ENCODE measurements at places on chromosomes 1 and 21.

DNA sequence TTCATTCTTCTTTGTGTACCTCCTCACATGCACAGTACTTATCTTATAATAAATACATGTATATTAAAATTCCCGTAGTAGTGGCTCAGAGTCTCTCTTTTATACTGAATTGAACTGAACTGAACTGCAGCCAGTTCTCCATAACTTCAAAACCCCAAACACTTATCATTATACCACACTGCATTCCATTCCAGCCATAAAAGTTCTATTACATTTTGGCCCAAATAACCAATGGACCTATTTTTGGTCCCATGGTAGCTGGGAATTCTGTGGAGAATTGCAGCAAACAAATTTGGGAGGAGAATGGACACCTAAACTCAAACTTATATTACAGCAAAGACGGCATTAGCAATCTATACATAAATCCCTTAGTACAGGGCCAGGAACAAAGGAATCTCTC lies 86.6 kb upstream of the C1orf87 start:
- no peak for DNase-seq

DNA sequence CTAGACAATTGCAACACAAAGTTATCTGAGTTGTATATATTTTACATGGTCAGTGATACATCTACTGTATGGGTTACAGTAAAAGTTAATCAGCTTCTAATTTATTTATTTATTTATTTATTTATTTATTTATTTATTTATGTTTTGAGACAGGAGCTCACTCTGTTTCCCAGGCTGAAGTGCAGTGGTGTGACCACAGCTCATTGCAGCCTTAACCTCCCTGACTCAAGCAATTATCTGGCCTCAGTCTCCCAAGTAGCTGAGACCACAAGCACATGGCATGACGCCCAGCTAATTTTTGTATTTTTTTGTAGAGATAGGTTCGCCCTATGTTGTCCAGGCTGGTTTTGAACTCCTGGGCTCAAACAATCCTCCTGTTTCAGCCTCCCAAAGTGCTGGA lies 241.6 kb downstream of the PTPRC start:
- DNase-seq = peak; percentile 35

- no peak for DNase-seq
Measured at GRCh38 chr21:44730951-44731579, 19.7 kb upstream of the TSPEAR start.

GRCh38 chr1:165845992-165846748 lies 18.8 kb downstream of the UCK2 start:
- no peak for DNase-seq

GRCh38 chr21:27648560-27648959 lies 681.7 kb upstream of the ADAMTS5 start:
- no peak for DNase-seq

- no peak for DNase-seq
Measured at GRCh38 chr1:63063367-63063766, 259.0 kb upstream of the FOXD3 start.

- peak; percentile 81 for DNase-seq
Measured at GRCh38 chr1:171438441-171438840, 46.9 kb upstream of the PRRC2C start.

DNA sequence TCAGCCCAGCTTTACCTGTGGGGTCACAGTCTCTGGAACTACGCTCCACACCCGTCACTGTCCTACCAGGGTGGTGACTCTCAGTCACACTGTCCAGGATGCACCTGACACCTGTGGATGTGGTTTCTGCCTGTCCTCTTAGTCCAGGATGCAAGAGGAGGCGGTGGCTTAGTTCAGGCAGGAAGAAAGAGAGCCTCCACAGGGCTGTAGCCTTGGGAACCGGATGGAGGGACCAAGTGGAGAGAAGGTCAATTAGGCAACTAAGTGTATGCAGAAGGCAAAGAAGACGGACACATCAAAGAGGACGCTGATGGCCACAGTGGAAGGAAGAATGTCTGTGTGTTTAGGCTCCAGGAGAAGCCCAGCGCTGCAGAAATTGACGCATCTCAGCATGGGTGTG lies 153.9 kb upstream of the IRF2BP2 start:
- no peak for DNase-seq

DNA sequence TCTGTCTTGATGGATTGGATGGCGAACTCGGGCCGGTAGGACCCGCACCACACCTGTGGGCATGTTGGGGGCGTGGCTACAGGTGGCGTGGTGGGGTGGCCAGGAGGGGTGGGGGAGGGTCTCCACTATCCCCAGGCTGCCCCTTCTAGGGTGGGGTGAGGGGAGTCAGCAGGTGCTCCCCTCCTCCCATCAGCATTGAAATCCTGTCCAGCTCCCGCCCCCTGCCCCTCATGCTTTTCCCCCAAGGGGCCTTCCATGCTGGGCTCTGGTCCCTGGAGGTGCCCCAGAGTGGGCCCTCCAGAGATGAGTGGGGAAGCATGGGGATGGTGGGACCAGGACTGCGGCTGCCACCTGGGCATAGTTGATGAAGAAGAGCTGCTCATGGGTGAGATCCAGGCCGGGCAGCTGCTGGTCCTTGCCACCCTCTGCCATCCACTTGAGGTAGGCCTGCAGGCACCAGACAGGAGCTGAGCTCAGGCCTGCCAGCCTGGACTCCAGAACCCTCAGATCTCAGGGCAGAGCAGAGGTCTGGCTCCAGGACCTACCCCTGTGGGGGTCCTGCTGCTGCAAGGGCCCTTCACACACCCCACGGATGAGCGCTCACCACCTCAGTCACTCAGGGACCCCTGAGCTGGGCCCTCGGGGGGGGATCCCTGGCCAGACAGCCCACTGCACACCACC lies 5.1 kb downstream of the PRXL2B start:
- no peak for DNase-seq

DNA sequence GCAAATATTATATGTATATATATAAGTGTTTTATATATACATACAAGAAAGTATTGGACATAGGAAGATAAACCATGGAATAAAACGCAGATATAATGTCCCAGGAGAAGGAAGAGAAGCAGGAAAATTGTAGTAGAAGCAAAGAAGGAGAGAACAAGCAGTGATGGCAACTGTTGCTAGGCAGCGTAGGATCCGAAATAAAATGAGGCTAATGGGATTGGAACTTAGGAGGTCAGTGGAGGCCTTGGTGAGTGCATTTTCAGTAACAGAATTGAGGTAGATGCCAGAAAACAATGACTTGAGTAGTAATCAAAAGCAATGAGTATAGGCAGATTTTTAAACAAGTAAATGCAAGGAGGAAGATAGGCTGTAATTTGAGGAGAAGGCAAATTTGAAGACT lies 265.8 kb downstream of the LRRC7 start:
- DNase-seq = no peak

GRCh38 chr1:67347688-67348472 lies 40.2 kb downstream of the IL12RB2 start:
- DNase-seq = peak; percentile 54

GRCh38 chr1:54610048-54610447 lies 13.3 kb downstream of the FAM151A start:
- no peak for DNase-seq

DNA sequence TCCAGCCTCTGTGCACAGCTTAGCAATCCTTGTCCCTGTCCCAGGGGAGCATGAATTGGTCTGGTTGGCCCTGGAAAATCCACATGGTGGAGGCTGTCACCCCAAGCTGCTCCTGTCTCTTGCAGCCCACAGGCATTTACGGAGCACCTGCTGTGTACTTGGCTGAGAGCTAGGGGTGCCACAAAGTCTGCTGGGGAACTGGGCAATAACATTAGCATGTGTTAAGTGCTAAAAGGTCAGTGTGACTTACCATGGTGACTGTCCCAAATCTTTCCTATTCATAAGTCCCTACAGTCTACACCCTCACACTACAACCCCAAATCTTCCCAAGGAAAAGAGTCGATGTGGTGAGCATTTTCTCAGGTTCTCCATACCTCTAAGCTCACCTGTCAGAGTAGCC lies 53.6 kb upstream of the ARTN start:
- DNase-seq = no peak

- no peak for DNase-seq
Measured at GRCh38 chr1:91556556-91556955, 55.9 kb downstream of the CDC7 start.

DNA sequence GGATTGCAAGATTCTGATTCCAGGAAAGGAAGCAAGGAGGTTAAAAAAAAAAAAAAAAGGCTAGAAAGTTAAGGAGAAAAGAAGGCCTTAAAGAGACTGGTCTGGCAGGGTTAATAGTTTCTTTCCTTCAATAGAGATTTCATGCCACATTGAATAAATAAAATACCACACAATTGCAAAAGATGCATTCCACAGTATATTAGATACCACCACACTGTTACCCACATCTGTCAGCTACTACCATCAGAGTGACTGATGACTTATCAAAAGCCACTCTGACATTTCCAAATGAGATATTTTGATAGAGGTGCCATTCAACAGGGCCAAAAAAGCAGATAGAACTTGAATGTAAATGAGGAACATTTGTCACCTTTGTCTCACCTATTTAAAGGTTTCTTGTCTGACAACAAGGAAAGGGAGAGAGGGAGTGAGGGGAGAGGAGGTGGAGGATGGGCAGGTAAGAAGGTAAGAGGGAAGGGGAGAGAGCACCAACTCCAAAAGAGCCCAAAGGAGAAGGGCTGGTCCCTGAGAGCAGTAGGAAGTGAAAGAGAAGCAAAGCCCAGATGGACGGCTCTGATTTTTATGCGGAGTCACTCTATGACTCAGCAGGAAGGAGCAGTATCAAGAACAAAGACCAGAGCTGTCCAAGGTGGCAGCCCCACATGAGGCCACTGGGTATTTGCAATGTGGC lies 38.3 kb downstream of the LRRN2 start:
- DNase-seq = peak; percentile 44

DNA sequence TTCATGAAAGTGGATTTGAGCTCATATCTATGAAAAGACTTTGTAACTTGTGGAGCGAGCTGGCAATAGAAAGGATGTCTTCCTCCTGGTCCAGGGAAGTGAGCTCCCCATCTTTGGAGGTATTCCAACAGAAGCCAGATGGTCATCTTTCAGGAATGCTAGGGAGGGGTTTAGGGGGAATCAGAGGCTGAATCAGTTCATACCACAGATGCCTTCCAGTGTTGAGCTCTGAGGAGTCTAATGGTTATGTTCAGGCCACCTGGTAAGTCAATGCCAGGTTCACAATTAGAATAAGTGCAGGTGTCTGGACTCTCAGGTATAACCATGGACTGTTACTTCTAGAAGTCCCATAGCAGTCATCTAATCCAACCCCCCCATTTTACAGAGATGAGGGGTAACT lies 119.1 kb downstream of the ACTL8 start:
- DNase-seq = no peak

GRCh38 chr1:69221524-69221923 lies 346.2 kb upstream of the LRRC7 start:
- no peak for DNase-seq

DNA sequence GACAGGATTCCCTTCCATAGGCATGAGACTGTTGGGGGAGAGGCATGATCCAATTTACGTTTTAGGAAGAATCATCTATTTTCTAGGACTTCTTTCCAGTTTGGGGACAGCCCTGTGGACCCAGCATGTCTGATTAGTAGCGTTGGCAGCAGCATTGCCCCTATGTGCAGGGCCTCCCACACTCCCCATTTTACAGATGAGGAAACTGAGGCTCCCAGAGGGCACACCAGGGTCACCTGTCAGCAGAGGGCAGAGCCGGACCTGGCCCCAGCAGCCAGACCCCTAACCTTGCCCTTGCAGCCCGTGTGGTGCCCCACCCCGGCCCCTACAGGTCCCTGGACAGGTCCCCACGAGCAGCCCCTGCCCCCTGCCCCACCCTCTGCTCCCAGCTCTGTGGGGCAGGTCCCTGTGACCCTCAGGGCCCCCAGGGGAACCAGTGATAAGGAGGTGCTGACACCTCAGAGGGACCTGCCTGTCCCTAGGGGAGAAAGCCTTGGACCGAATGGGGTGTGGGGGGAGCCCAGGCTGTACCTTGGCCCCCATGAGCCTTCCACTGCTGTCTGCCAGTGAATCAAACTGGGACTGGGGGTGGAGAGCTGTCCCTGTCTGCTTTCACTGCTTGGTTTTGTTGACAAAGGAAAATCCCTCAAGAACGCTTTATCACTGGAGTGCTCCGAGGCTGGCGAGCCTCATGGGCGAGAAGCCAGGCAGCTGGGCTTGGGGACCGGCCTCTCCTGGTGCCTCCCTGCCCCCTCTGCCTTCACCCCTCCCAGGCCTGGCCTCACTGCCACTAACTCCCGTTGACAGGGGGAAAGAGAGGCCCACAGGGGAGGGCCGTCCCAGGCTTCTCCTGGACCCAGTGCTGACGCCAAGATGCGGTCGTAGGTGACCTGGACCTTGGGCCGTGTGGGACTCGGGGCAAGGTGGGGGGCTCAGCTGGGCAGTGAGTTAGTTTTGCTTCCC lies 39.4 kb upstream of the CCDC27 start:
- no peak for DNase-seq

GRCh38 chr1:200039849-200040474 lies 12.5 kb downstream of the NR5A2 start:
- no peak for DNase-seq

GRCh38 chr1:15400627-15401026 lies 9.1 kb upstream of the EFHD2 start:
- DNase-seq = no peak

- peak; percentile 72 for DNase-seq
Measured at GRCh38 chr1:53470155-53470554, 11.0 kb downstream of the DMRTB1 start.

DNA sequence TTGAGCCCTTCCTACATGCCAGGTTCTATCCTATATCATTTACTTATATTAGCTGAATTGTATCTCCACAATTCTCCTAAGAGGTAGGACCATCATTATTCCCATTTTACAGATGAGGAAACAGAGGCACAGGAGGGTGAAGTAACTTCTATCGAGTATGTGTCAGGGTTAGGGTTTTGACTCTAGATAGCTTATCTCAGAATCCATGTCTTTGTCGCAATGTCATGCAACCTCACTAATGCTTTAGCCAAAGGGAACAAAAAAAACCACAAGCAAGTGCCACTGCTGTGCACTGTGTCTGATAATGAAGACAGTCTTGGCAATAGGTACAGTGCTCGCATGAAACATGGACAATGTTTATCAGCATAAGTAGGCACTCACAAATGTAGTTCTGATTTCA lies 95.4 kb upstream of the CLDN14 start:
- DNase-seq = no peak

GRCh38 chr1:8218351-8219092 lies 99.4 kb upstream of the SLC45A1 start:
- DNase-seq = no peak

All from HCT116 (cell line).